Gastrocnemius medialis (tissue), 4 donors: ENCODE measurements at places on chromosomes 16 and 17. TPM values are rescaled to one million over a fixed set of nuclear protein-coding genes. Genes with fewer than 3 reads are reported as not detected.

The MMP25 gene
- total RNA-seq, result 0.15 TPM

The KPNB1 gene
- 170 TPM for total RNA-seq

The METTL16 gene
- 59.7 TPM for total RNA-seq

The TERF2IP gene
- total RNA-seq, result 71.2 TPM

The MT4 gene
- total RNA-seq, result not detected

The HS3ST3B1 gene
- total RNA-seq, result 4.0 TPM

The ATP2A3 gene
- 0.89 TPM for total RNA-seq

The HOXB6 gene
- total RNA-seq, result 3.0 TPM

The CLDN7 gene
- 5.1 TPM for total RNA-seq

The OTOP3 gene
- total RNA-seq, result not detected

The TBC1D3C gene
- total RNA-seq, result not detected

The GLOD4 gene
- 21.3 TPM for total RNA-seq

The P2RX5 gene
- 15.4 TPM for total RNA-seq

The CSH1 gene
- total RNA-seq, result not detected

The SEPTIN12 gene
- total RNA-seq, result not detected

The BRD7 gene
- 42.6 TPM for total RNA-seq

The TPSG1 gene
- not detected for total RNA-seq

The CACNG5 gene
- total RNA-seq, result not detected
